ENCODE measurements at places on chromosomes 6 and 20.

DNA sequence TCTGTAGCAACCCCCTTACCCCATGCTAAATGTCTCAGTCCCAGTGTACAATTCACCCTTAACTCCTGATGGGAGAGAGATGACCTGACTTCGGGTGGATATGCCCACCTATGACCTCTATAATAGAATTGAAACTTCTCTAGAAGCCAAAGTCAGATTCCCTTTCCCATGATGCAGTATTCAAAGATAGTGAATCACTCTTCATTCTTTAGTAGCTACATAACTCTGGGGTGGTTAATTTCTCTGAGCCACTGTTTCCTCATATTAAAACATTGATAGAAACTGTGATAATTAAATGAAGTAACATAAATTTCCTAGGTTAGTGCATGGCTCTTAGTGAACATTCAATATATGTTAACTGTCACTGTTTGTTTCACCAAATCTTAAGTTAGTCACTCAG is 500.4 kb downstream of the COL12A1 start:
- no peak for DNase-seq

- no peak for DNase-seq
Measured at GRCh38 chr6:55777469-55777868, 97.9 kb downstream of the BMP5 start.

- DNase-seq, result no peak
Measured at GRCh38 chr20:5895626-5896025, 54.7 kb downstream of the TRMT6 start.

GRCh38 chr6:121651420-121651819 is 216.0 kb downstream of the GJA1 start:
- DNase-seq, result no peak

DNA sequence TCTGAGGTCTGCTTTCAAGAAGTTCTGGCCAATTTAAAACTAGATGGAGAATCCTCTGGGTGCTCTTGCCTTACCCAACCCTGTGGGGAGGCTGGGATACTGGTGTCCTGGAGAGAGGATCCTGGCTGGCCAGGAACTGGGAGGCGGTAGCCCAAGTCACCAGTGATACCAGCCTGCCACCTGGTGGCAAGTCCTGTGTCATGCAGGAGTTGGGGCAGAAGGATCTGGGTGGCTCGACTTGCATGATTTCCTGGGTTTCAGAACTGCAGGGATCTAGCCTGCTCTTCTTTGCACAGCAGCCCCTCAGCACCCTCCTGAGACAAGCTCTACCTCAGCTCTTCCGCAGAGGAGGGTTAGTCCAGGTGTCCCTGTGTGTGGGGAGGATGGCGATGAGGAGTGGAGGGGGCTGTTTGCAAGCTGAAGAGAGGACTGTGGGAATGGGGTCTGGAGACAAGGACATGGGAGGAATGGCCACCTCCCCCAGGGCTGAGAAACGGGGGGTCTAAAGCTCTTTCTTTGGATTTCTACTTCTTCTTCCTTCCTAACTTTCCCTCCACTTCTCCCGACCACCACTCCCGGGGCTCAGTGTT is 4.2 kb downstream of the KCNK17 start:
- DNase-seq, result peak; percentile 44

GRCh38 chr6:26224940-26225847 is 138.0 kb downstream of the HFE start:
- DNase-seq, result no peak

GRCh38 chr6:167946007-167946406 is 51.5 kb upstream of the KIF25 start:
- DNase-seq, result no peak

DNA sequence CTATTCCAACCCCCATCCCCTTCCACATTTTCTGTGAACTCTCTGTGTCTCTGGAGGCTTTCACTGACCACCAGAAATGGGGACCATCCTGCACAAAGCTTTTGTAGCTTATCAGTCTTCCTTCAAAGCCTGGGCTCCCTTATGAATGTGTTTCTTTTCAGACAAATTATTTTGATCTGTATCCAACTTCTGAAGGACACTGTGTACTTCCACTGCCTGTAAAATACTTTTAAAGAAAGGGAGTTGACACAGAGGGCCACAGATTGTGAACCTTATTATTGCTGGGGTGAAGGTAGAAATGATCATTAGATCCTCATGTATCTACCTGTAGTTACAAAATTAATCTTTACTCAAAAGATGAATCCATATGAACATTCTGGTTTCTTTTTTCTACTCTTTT is 135.6 kb downstream of the CARMIL1 start:
- no peak for DNase-seq

GRCh38 chr6:71038711-71039344 is 82.0 kb upstream of the B3GAT2 start:
- no peak for DNase-seq

DNA sequence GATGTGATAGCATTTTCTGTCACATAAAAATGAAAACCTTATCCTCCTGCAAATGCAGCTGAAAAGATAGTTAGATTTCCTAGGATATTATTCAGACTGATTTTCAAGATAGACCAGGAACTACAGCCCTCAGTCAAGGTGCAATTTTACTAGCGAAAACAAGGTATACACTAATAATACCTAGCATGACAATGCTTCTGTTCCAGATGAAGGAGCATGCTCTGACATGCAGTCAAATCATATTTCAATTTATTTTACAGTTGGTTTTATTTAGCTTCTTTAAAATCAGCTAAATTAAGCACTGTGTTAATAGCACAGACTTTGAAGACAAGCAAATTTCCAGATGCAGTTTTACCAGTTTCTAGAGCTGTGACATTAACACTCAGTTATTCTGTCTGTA is 14.2 kb upstream of the TNFAIP3 start:
- DNase-seq, result no peak

DNA sequence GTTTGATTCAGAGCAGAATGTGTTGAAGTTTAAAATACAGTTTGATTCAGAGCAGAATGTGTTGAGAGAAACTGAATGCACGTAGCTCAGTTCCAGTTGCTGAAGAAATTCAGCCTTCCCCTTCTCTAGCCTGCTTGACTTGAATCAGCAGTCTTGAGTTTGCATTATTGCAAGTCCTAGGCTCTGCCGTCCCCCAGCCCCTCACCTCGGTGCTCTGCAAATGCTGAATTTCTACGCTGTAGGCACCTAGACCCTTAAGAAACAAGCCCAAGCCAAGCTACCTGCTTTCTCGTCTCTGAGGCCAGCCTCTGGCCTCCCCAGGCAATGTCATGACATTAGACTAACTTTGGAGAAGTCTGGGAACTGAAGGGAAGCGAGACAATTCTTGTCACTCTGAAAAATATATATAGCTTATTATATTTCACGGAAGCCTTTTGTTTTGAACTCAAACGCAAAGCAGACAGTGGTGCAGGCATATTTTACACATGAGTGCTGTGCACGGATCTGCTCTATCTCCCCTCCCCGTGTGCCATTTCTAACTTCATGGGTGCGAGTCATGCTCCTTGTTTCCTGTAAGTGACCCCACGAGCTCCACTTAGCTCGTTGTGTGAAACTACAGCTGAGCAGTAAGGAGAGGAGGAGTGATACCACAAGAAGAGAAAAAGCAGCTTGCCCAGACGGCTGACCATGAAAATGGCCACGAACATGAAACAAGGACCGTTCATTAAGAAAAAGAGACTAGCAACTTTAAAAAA is 71.4 kb upstream of the DUSP22 start:
- DNase-seq, result no peak

- no peak for DNase-seq
Measured at GRCh38 chr20:9100691-9101090, 31.8 kb downstream of the PLCB4 start.

DNA sequence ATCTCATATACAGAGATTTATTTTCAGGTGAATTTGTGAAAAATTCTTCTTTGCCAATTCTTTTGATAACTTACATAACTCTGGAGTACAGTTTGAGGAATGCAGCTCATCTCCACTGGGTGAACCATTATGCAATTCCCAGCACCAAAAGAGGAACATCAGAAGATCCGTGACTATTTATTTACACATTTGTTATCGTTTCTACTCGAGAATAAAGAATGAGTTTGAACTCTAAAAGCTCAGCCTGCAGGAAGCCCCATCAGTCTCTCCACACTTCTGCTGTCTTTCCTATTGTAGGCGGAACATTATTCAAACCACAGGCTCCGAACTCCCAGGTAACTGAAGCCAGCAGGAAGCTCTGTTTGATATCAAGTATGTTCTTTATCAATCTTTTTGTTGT is 95.9 kb upstream of the IFNGR1 start:
- no peak for DNase-seq

- no peak for DNase-seq
Measured at GRCh38 chr6:141539617-141540016, 593.1 kb upstream of the GJE1 start.

DNA sequence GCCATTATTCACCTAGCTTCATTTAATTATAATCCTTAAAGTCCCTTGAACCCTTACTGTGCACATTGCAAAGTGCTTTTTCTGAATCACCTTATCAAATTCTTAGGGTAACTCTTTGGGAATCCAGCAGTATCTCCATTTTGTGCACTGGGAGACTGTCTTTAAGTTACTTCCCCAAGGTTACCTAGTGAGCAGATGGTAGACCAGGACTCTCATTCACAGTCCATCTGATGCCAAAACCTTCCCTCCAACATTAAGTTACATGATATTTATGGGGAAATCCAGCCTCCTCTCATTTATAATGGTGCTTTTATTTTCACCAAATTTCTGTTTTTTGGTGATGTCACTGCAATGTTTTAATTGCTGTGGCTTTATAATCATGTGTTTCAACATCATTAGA is 75.7 kb downstream of the NCOA7 start:
- no peak for DNase-seq

DNA sequence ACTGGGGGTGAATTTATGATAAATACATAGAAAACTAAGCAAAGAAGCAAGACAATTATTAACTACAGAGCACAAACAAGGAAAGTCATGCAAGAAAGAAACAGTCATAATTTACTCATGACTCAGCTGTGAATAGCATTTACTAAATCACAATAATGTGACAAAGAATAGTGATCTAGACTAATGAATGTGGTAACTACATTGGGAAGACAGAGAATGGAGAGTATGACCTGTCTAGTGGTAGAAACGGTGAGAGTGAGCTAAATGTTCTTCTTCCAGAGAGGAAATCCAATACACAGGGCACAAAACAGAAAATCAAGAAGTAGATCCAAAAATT is 153.5 kb upstream of the DST start:
- no peak for DNase-seq

GRCh38 chr20:40668449-40669228 is 20.4 kb downstream of the MAFB start:
- DNase-seq, result no peak

GRCh38 chr6:116392132-116393013 is 21.6 kb downstream of the DSE start:
- DNase-seq, result no peak

DNA sequence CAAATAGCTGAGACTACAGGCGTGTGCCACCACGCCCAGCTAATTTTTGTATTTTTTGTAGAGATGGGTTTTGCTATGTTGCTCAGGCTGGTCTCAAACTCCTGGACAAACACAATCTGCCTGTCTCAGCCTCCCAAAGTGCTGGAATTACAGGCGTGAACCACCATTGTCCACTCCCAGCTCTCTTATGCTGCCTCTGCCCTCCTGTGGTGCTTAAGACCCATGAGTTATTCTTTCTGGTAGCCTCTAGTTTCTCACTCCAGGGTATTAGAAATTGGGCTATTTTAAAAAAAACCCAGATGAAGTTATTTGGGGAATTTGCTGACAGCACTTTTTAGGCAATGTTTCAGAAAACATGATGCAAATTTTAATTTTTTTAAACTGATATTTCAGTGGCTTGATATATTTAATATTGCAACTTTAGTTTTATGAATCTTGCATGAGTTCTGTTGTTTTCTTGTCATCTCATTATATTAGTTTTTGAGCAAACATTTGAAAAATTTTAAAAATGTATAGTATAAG is 114.0 kb upstream of the FOXO3 start:
- no peak for DNase-seq

- no peak for DNase-seq
Measured at GRCh38 chr6:22300273-22300998, 3.6 kb upstream of the PRL start.

DNA sequence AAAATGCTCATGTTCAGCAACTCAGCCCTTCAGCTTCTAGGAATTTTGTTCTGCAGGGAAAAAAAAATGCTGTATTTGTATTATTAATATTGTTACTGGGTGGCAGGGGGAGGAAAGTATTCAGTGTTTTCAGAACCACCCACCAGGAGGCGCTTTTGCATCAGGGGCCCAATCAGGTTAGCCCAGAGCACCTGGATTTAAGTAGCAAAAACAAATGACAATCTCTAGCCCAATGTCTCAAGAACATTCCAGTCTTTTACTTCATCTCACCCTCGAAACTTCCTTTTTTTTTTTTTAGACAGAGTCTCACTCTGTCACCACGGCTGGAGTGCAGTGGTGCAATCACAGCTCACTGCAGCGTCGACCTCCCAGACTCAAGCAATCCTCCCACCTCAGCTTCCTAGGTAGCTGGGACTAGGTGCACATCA is 635 bp upstream of the C20orf203 start:
- peak; percentile 57 for DNase-seq

DNA sequence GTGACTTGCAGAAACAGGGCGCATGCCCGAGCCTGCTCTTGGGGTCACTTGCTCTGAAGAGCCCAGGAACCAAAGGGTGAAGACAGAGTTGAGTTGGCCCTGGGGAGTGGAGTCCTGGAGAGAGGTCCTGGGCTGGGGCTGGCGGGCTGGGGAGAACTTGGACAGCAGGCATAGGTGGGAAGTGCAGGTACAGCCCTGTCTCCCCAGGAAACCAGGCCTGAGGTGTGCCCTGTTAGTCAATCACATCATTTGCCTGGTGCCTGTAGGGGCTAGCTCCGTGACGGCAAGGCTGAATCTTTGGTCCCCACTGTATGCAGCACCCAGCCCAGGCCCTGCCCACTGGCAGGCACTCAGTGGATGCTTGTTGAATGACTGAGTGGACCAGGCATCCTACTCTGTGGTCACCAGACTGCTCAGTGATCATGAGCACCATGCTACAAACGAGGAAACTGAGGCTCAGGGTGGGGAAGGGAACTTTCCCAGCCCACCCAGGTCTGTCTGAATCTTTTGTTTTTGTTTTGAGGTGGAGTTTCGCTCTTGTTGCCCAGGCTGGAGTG is 15.6 kb upstream of the NOL4L start:
- DNase-seq, result no peak

DNA sequence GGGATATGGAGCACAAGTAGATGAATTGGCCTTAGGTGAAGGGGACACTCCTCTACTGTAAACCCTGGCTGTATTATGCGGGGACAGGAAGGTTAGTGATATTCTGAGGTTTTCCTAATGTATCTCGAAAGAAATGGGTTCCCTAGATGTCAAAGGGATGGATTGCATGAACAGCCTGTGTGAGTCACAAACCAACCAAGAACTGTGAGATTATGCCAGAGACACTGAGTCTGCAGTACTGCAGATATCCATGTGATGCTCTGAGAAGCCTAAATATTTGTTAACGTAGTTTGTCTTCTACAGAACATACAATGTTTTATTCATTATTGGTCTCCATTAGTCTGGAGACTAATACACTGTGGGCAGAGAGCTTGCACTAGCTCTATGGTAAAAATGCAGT is 182.2 kb downstream of the AKAP7 start:
- no peak for DNase-seq
